ENCODE measurements at places on chromosomes 4 and X. TPM values are rescaled to one million over a fixed set of nuclear protein-coding genes. Genes with fewer than 3 reads are reported as not detected.
A peak's percentile ranks its signal among the peaks of the same experiment; 100 is the strongest.

Gene PFKFB1
- 0.27 TPM for total RNA-seq

Gene CLNK
- total RNA-seq: not detected

- no peak overlapping the region for H3K4me3 ChIP-seq
- DNase-seq: no peak
- no peaks in the 10 kb centered on the region for H3K4me1 ChIP-seq
- no peaks in the 10 kb centered on the region for H3K27me3 ChIP-seq
Observed at GRCh38 chrX:19293606-19294325, 50.0 kb upstream of the PDHA1 start.

Gene COL25A1
- not detected for total RNA-seq

Gene TCP11X1
- not detected for total RNA-seq

- H3K4me1 ChIP-seq: peaks cover 5% of the 10 kb centered on the region
- no peaks in the 10 kb centered on the region for H3K36me3 ChIP-seq
- no peak overlapping the region for H3K27ac ChIP-seq
- peaks cover 5% of the 10 kb centered on the region for H3K27me3 ChIP-seq
Observed at GRCh38 chr4:140344621-140345020, 28.8 kb upstream of the SCOC start.

DNA sequence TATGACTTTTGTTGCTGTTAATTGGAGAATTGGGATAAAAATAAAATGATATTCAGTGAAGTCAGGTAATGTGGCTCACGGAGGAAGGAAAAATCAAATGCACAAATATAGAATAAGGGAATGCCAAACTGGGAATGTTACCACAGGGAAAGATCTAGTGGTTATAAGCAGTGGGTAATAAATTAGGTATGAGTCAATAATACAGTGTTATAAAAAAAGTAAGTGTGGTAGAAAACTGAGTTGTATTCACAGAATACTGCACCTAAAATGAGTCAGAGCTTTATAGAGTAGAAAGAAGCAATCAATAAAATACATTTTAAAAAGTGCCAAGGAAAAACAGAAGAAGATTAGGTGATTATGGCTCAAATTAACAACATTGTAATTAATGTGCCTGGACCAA is 34.5 kb downstream of the INTS12 start:
- no peak overlapping the region for H3K27ac ChIP-seq
- peaks cover 4% of the 10 kb centered on the region for H3K4me1 ChIP-seq
- no peak overlapping the region for H3K4me3 ChIP-seq
- no peak for DNase-seq
- H3K27me3 ChIP-seq: no peaks in the 10 kb centered on the region
- no peaks in the 10 kb centered on the region for H3K36me3 ChIP-seq

DNA sequence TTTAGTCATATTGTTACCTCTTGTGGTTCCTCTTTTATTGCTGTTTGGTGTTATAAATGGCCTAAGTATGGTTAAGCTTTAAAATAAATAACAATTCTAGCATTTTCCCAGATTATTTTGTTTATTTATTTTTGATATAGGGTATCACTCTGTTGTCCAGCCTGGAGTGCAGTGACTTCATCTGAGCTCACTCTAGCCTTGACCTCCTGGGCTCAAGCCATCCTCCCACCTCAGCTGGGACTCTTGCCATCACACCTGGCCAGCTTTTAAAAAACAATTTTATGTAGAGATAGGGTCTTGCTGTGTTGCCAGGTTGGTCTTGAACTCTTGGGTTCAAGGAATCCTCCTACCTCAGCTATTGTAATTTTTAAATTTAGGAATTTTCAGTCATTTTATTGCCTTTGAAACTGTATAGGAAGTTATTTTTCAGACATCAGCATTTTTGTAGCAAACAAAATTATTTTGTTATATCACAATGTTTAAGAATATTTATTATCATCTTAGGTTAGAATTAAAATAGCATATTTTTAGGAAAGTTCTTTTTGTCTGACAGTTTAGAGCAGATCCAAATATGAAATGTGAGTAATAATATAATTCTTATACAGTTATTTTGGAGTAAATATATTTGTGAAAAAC is 66.3 kb upstream of the RHOH start:
- peaks cover 19% of the 10 kb centered on the region for H3K36me3 ChIP-seq
- no peak overlapping the region for H3K27ac ChIP-seq
- no peaks in the 10 kb centered on the region for H3K27me3 ChIP-seq
- DNase-seq: no peak

Gene TMEM31
- not detected for total RNA-seq

DNA sequence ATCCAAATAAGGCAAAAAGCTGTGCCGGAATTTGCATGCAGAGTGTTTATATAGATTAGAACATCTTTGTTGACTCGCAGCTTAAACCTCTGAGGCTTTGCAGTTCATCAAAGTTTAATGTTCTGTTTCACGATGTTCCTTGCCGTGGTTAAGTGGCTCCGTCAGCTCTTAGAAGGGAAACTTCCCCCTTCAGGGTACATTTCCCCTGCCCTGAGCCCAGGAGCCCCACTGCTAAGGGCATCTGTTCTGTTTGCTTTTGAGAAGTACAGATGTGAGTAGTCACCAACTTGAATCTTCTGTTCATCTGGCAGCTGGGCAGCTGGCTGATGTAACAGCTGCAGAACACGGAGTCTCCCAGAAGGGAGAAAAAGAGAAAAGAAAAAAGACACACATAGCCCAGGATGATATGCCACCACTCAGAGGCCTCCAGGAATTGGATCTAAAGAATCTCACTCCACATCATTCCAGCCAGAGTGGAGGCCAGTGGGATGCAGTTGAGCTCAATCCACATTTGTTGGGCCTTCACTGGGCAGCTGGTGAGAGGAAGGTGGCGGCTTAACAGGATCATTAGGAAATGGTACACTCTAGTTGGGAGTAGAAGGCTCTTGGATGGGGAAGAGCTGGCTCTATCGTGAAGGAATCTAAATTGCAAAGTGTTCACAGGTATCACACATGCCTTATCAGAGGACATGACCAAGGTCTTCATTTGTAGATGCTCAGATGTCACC is 178.7 kb upstream of the RBPJ start:
- no peaks in the 10 kb centered on the region for H3K36me3 ChIP-seq
- H3K27ac ChIP-seq: no peak overlapping the region
- H3K4me1 ChIP-seq: no peaks in the 10 kb centered on the region
- H3K27me3 ChIP-seq: no peaks in the 10 kb centered on the region
- no peak overlapping the region for H3K4me3 ChIP-seq

- no peak overlapping the region for H3K4me3 ChIP-seq
- H3K27me3 ChIP-seq: peaks cover 16% of the 10 kb centered on the region
- no peaks in the 10 kb centered on the region for H3K4me1 ChIP-seq
- no peak overlapping the region for H3K27ac ChIP-seq
- no peaks in the 10 kb centered on the region for H3K36me3 ChIP-seq
Observed at GRCh38 chr4:24923550-24923949, 10.7 kb upstream of the CCDC149 start.

GRCh38 chr4:99099311-99099710 is 10.7 kb upstream of the ADH5 start:
- no peak for DNase-seq
- no peak overlapping the region for H3K4me3 ChIP-seq
- H3K36me3 ChIP-seq: no peaks in the 10 kb centered on the region

DNA sequence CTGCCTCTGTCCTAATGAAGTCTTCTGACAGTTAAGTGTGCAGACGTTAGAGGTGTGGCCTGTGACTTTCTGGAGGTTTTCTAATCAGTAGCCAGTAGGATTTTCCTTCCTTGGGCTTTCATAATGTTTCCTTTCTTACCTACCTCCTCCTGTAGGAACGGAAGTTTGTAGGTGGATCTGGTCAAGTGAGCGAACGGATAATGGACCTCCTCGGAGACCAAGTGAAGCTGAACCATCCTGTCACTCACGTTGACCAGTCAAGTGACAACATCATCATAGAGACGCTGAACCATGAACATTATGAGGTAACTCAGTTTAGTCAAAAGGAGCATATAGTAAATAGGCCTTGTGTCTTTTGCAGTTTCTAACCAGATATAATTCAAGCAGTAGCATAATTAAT is 75.0 kb downstream of the MAOA start:
- peaks cover 59% of the 10 kb centered on the region for H3K27me3 ChIP-seq
- no peaks in the 10 kb centered on the region for H3K4me1 ChIP-seq
- H3K27ac ChIP-seq: no peak overlapping the region
- peaks cover 36% of the 10 kb centered on the region for H3K36me3 ChIP-seq

Gene CLDN34
- not detected for total RNA-seq

DNA sequence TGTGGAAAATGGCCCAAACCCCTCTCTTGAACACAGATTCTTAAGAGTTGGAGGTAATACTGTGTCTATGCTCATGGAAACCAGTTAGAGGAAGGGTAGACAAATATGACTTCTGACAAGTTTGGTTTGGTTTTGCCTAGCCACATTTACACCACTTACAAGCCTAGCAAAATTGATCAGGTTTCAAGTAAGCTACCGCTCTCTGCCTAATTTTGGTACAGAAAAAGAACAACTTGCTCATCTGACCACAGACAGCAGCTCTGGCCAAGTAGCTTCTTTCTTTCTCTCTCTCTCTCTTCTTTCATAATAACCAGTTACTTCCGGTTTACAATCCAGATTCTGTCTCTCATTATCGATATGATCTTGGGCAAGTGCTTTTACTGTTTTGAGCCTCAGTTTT is 260.0 kb downstream of the GLUD2 start:
- no peak overlapping the region for H3K4me3 ChIP-seq
- peak; percentile 0 for DNase-seq
- H3K36me3 ChIP-seq: no peaks in the 10 kb centered on the region
- H3K27ac ChIP-seq: no peak overlapping the region

Gene MAGEC3
- not detected for total RNA-seq

Gene DKK2
- 0.07 TPM for total RNA-seq

GRCh38 chr4:26235500-26235899 is 85.3 kb upstream of the RBPJ start:
- peak; percentile 92 for DNase-seq
- H3K36me3 ChIP-seq: no peaks in the 10 kb centered on the region
- no peak overlapping the region for H3K4me3 ChIP-seq
- H3K27me3 ChIP-seq: no peaks in the 10 kb centered on the region
- H3K27ac ChIP-seq: peak overlapping the region; percentile 61

DNA sequence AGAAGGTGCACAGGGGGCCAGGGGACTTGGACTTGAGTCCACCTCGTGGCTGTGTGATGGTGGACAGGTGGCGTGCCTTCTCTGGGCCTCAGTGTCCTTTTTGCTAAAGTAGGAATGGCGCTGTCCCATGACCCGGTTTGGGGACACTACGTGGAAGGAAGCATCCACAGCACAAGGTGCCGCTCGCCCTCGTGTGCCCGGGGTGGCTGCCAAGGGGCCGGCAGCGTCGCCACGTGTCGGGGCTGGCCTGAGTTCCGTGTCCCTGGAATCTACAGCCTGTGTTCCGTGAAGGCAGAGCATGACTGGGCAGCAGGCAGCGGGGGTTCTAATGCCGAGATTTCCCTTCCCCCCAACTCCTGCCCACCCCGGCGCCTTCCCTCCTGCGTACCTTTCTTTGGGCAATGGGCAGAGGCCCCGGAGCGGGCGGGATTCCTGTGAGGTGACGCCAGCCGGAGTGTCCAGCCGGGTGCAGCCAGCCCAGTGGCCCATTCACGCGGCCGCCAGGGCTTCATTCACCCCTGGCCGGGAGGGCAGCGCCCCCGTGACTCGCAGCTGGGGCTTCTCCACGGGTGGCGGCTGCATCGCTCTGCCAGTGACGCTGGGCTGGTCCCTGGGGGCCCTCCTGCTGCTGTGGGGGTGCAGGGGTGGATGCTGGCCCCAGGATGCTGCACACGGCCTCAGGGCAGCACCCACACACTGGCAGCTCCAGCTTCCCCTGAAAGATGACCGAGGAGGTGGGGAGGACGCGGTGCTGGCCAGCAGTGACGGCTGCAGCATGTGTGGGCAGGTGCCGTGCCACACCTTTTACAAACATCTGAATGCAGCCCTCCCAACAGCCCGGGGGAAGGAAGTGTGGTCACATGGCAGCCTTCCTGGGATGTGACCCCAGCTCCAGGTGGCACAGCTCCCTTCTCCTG is 21.2 kb downstream of the DOK7 start:
- H3K36me3 ChIP-seq: no peaks in the 10 kb centered on the region
- no peak overlapping the region for H3K27ac ChIP-seq
- H3K27me3 ChIP-seq: no peaks in the 10 kb centered on the region
- peak; percentile 82 for DNase-seq
- H3K4me3 ChIP-seq: peak overlapping the region; percentile 66

Gene ARL9
- total RNA-seq: 0.22 TPM

DNA sequence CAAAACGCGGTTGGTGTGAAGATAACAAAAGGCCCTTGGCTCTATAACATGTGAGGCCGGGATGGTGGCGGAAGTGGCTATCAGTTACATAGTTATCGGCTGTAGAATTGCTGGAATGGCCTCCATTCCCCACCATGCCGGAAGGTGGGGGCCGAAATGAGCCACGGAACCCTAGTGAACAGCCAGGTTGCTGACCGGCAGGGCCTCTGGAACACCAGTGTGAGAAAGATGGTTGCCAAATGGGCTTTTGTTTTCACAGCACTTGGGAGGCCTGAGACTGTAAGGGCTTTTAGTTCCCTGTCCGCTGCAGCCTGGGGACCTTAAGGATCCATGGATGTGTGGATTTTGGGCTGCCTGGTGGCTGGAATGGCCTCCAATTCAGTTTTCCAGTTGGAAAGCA is 23.3 kb upstream of the ARX start:
- H3K4me3 ChIP-seq: no peak overlapping the region
- H3K27me3 ChIP-seq: no peaks in the 10 kb centered on the region
- H3K27ac ChIP-seq: no peak overlapping the region
- DNase-seq: no peak
- H3K36me3 ChIP-seq: no peaks in the 10 kb centered on the region

Gene CTAG1B
- total RNA-seq: not detected

Gene TLR10
- total RNA-seq: not detected

DNA sequence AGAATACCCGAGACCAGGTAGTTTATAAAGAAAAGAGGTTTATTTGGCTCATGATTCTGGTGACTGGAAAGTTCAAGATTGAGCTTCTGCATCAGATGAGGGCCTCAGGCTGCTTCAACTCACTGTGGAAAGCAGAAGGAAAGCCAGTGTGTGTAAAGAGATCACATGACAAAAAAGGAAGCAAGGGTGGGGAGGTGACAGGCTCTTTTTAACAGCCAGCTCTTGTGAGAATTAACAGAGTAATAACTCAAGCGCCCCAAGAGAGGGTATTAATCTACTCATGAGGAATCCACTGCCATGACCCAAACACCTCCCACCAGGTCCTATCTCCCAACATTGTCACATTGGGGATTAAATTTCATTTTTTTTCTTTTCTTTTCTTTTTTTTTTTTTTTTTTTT is 6.3 kb upstream of the YIPF6 start:
- no peaks in the 10 kb centered on the region for H3K4me1 ChIP-seq
- DNase-seq: no peak
- H3K27me3 ChIP-seq: peaks cover 17% of the 10 kb centered on the region
- H3K27ac ChIP-seq: no peak overlapping the region

- H3K27me3 ChIP-seq: peaks cover 32% of the 10 kb centered on the region
- no peak for DNase-seq
- no peaks in the 10 kb centered on the region for H3K4me1 ChIP-seq
- H3K4me3 ChIP-seq: no peak overlapping the region
- no peaks in the 10 kb centered on the region for H3K36me3 ChIP-seq
- H3K27ac ChIP-seq: no peak overlapping the region
Observed at GRCh38 chrX:38514016-38514854, 47.1 kb upstream of the TSPAN7 start.

DNA sequence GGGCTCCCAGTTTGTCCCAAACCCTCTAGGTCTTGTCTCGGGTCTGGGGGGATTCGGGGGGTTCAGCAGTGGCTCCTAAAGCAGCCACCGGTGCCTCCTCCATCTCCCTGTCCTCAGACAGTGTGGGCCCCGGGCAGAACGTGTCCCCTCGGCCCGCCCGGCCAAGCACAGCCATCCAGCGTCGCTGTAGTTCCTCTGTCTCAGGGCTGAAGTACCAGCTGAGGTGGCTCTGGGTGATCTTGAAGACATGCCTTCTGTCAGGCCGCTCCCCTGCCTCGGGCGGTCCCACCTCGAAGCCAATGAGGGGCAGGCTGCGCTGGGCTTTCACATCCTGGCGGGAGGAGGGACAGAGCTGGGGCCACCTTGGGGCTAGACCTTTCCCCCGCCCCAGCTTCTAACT is 5.9 kb downstream of the TSR2 start:
- peaks cover 57% of the 10 kb centered on the region for H3K27me3 ChIP-seq
- H3K4me1 ChIP-seq: peaks cover 6% of the 10 kb centered on the region
- no peak for DNase-seq
- no peak overlapping the region for H3K27ac ChIP-seq
